Activated CD4-positive, alpha-beta T cell treated with anti-CD3 and anti-CD28 coated beads, Interleukin-2, Interleukin-4, amounts not matched to agents 100 ng/mL and 50 ng/mL, durations not matched to agents 16 hours and 8 hours (primary cell): ENCODE measurements at places on chromosomes 6 and 20.
A peak's percentile ranks its signal among the peaks of the same experiment; 100 is the strongest.

GRCh38 chr6:143733510-143733909 is 55.7 kb downstream of the PHACTR2 start:
- DNase-seq: no peak

GRCh38 chr6:10403385-10404106 is 11.3 kb downstream of the TFAP2A start:
- no peak for DNase-seq

GRCh38 chr20:3059489-3059888 is 11.9 kb upstream of the OXT start:
- DNase-seq: no peak

DNA sequence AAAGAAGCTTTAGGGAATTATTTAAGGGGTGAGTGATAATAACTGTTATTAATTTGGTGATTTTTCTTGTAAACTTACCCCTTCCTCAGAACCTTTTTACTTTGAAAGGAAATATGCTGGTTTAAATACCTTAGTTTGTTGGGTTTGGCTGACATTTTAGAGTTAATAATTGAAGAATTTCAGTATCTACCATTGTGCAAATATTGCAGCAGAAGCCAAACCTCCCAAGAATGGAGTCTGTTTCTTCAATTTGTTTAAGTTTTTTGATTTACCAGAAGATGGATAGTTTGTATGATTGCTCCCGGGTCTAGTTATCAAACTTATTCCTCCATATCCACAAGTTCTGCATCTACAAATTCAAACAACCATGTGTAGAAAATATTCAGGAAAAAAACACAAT is 77.1 kb downstream of the ATRN start:
- no peak for DNase-seq

- no peak for DNase-seq
These were observed 11.1 kb downstream of the TMEM74B start for GRCh38 chr20:1173698-1174097.

- DNase-seq: no peak
These were observed 25.5 kb upstream of the NXT1 start for GRCh38 chr20:23325107-23325506.

- no peak for DNase-seq
These were observed 194.6 kb downstream of the OTOR start for GRCh38 chr20:16942756-16943155.

- DNase-seq: no peak
These were observed 41.7 kb upstream of the CHRNA4 start for GRCh38 chr20:63402860-63403220.

DNA sequence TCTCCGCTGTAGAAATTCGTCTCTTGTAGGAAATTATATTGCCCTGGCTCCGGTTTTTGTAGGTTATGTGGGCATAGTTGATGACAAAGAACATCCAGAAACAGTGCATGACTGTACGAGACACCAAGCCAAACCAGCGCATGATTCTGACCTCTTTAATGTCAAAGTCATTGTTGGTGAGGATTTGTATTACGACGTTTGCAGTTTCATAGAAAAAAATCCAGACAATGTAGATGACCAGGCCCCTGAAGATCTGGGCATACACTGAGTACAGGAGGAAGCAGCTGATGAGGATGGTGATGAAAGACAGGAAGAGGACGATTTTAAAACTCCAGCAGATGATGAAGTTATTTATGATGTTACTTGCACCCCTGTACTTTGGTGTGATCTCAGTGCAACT is 39.1 kb upstream of the TBC1D22B start:
- DNase-seq: no peak

GRCh38 chr20:44471481-44471882 is 4.2 kb upstream of the TTPAL start:
- DNase-seq: no peak

DNA sequence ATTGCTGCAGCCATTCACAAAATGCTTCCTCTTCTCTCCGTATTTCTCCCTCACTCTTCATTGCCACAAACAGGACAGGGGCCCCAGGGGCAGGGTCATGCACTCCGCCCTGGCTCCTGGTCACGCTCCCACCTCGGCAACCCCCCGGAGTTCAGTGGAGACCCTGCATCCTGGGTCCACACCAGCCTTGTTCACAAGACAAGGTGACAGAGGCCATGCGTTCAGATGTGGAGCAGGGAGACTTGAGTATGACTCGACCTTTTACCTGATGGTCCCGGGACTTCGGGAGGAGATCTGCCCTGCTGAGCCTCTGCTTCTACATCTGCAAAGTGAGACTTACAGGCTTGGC is 49.4 kb downstream of the ANKRD60 start:
- no peak for DNase-seq

DNA sequence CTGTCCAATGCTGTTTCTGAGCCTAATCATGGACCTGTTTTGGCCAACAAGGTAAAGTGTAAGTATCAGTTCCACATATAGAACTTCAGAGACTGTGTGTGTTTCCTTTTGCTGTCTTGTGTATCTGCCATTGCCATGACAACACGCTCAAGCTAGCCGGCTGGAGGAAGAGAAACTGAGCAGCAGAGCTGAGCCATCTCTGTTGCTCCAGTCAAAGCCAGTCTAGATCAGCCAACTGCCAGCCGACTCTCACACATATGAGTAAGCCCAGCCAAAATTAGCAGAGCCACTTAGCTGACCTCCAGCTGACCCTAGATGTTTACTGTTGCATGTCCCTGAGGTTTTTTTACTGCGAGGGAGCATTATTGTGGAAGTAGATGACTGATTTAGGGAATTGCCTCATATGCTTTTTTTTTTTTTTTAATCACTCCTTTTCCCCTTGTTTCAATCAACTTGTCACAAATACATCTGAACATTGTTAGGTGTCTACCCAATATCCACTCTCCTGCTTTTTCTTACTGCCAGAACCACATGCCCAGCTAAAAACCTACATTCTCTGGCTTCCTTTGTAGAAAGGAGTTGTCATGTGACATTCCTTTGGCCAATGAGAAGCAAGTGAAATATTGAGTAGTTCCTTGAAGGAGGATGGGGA is 304.3 kb upstream of the SUPT3H start:
- DNase-seq: peak; percentile 89

DNA sequence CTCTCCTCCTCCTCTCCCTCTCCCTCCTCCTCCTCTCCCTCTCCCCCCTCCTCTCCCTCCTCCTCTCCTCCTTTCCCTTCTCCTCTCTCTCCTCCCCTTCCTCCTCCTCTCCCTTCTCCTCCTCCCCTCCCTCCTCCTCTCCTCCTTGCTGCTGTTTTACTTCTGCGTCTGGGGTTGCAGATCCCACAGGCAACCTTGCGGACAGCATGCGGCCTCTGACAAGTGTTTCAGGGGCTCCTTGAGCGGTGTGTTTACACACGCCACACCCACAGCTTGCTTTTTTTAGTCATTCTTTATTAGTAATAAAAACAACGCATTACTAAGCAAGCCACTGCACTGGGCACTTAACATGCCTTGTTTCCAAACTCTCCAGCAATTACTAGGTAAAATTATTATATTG is 81.9 kb downstream of the TFAP2C start:
- no peak for DNase-seq

DNA sequence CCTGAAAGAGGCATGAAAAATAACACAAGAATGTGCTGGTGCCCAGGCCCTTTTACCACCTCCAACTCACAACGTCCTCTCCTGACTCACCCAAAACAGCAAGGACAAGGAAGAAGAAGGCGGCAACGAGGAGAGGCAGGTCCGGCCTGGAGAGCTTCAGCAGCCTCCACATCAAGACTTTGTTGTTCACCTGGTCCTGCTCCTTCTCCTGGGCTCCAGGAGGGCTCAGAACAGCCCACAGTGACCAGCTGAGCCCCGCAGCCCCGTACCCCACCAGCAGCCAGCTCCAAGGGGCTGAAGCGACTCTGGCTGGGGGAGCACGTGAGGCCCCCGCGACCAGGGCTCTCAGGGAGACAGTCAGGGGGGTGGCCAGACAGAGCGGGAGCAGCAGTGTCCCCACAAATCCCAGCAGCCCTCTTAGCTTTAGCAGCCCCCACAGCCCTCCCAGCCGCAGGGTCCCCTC is 857 bp downstream of the TAP2 start:
- DNase-seq: no peak

GRCh38 chr6:37812841-37813240 is 6.7 kb upstream of the ZFAND3 start:
- DNase-seq: no peak

GRCh38 chr20:62736407-62737071 is 27.9 kb downstream of the NTSR1 start:
- DNase-seq: no peak

- DNase-seq: no peak
These were observed 1334.5 kb upstream of the ADGRB3 start for GRCh38 chr6:67300430-67301040.

DNA sequence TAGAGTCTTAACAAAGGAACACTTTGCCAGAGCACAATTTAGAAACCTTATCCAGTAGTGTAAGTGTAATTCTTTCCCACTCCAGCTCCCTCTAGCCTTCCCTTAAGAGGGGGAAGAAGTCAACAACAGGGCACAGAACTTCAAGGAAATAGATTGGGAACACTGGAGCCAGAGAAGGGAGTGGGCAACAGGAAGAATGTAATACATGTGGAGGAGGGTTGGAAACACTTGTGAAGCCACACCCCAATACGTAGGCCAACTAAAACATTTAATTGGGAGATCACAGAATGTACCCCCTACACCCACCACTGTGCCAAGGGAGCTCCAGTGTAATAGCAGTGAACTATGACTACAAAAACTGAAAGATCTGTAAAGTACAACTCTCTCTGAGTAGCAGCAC is 735.7 kb upstream of the HS3ST5 start:
- DNase-seq: no peak

- DNase-seq: no peak
These were observed 690.6 kb downstream of the EPM2A start for GRCh38 chr6:145044641-145045246.

- DNase-seq: no peak
These were observed 60.5 kb upstream of the SALL4 start for GRCh38 chr20:51862796-51863195.

GRCh38 chr20:3887876-3888620 is 1.1 kb upstream of the PANK2 start:
- no peak for DNase-seq

GRCh38 chr6:148818939-148819575 is 72.2 kb downstream of the UST start:
- no peak for DNase-seq

DNA sequence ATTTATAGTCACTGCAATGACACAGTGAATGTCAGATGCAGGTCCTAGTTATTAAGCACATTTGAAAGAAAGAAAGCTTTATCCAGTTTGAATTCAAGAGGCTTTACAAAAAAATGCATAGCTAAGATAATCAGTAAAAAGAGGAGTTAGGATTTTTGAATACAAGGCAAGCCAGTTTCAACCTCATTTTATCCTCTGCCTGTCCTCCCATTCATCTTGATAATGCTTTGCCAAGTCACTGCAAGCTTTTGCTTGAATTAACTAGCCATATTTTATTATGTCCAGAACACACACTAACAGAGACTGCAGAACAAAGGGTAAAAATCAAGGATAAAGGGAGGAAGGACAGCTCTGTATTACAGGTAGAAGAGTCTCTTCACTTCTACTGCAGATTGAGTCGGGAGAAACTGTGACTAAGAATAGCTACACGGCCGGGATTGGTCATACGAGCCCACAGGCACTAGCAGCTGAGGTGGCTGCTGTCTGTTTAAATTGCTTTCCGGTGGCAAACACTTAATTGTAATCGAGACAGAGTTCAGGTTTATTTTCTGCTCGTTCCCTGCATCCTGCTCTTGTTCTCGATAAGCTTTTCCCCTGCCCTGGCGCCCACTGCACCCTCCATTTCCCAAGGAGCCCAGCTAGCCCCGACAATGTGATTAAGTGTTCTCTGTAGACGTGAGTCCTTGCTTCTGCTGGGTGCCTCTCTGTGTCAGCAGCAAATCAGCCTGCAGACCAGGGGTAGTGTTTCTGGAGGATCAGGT is 30.5 kb upstream of the AKAP12 start:
- no peak for DNase-seq
